Caco-2 (cell line): ENCODE measurements at places on chromosomes 16 and 17.

- no peak for DNase-seq
These were observed 45.1 kb downstream of the BAIAP2 start for GRCh38 chr17:81080019-81080418.

DNA sequence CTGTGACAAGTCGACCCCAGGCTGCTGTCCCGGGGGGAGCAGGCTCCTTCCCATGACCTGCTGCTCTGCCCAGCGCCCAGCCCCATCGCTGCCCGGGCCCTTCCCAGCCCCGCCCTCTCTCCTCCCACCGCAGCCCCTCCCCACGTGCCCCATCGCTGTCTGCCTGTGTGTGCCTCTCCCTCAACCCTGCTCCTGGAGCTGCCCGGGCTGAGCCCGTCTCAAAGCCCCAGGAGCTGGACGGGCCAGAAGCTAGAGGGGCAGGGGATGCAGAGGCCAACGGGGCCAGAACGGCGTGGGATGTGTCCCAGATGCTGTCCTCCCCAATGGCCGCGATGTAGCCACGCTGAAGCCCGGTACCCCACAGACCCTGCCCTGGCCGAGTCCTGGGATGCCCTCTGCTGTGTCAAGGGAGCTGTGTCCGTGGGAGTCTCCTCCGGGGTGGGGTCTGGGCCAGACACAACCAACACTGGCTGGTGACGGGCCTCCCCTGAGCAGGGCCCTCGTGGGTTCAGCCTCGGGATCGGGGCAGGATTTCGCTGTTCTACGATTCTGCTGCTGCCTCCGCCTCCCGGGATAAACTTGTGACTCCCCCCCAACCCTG is 118.2 kb upstream of the ZNF750 start:
- peak; percentile 36 for DNase-seq

- DNase-seq, result no peak
These were observed 739.9 kb upstream of the SOX9 start for GRCh38 chr17:71380936-71381335.

DNA sequence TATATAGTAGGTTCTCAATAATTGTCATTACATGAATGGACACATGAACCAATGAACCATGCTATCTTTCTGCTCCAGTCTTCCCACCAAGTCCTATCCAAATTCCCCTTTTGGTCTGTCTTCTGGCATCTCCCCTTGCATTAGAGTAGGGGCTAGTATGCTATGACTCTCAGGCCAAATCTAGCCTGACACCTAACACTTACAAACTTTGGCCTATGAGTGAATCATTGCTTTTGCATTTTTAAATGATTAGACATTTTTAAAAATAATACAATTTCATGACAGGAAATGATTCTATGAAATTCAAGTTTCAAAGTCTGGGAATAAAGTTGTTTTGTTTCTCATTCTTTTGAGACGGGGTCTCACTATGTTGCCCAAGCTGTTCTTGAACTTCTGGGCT is 102.5 kb upstream of the MAF start:
- no peak for DNase-seq

DNA sequence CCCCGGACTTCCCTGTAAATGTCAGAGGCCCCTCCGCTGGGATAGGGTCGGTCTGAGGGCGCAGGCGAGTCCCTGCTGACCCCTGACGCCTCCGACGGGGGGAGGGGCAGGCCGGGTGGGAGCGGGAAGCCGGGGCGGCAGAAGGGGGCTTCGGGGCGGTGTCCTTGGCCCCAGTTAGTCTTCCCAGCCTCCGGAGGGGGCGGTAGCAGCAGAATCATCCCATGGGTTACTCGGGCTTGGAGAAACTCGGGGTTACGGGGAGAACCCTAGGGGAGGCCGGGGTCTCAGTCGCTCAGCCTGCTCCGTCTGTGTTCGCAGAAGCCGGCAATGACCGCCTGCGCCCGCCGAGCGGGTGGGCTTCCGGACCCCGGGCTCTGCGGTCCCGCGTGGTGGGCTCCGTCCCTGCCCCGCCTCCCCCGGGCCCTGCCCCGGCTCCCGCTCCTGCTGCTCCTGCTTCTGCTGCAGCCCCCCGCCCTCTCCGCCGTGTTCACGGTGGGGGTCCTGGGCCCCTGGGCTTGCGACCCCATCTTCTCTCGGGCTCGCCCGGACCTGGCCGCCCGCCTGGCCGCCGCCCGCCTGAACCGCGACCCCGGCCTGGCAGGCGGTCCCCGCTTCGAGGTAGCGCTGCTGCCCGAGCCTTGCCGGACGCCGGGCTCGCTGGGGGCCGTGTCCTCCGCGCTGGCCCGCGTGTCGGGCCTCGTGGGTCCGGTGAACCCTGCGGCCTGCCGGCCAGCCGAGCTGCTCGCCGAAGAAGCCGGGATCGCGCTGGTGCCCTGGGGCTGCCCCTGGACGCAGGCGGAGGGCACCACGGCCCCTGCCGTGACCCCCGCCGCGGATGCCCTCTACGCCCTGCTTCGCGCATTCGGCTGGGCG is 542 bp downstream of the GUCY2D start:
- DNase-seq, result no peak

- DNase-seq, result no peak
These were observed 1.7 kb upstream of the NPB start for GRCh38 chr17:81900181-81900820.

DNA sequence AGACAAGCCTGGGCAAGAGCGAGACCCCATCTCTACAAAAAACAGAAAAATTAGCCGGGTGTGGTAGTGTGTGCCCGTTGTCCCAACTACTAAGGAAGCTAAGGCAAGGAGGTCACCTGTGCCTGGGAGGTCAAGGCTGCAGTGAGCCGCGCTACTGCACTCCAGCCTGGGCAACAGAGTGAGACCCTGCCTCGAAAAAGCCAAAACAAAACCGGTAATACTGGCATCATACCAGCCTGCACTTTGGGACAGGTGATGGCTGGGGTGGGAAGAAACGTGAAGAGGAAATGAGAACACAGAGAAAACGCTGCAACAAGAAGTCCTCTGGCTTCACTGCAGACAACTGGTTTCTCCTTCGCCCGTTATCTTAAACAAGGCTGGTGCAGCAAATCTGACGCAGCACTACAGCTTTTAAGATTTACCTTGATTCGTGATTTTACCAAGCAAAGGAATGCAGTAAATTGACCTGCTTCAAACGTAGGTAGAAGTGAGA is 725 bp upstream of the CASC3 start:
- no peak for DNase-seq

GRCh38 chr16:27318392-27319256 is 4.8 kb downstream of the IL4R start:
- no peak for DNase-seq
